Activated T-helper 1 cell treated with anti-CD3 and anti-CD28 coated beads, Interleukin-12 subunit alpha, Interleukin-12 subunit beta, Interleukin-2, Interleukin-4 antibody, amounts not matched to agents 30 ng/mL and 10 ng/mL and 1 ng/mL, durations not matched to agents 14 hours and 24 hours and 36 hours (primary cell): ENCODE measurements at places on chromosomes 4 and X.
A peak's percentile ranks its signal among the peaks of the same experiment; 100 is the strongest.

DNA sequence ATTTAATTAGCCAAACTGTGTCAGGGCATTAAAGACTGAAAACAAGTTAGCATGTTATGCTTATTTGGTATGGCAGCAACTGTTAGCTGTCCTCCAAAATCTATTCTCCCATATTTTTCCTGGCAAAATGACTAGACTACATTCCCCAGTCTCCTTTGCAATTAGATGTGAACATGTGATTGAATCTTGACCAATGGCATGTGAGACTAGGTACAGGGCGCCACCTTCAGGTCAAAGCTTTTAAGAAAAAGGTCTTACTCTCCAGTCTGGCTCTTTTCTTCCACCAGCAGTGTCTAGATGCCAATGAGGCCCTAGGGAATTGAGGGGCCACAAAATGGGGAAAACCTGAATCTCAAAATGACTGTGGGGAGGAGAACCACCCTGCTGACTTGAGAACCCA lies 408.2 kb downstream of the SMARCA1 start:
- DNase-seq: no peak
- no peaks in the 10 kb centered on the region for H3K27me3 ChIP-seq
- no peaks in the 10 kb centered on the region for H3K36me3 ChIP-seq
- no peak overlapping the region for H3K27ac ChIP-seq
- no peaks in the 10 kb centered on the region for H3K4me1 ChIP-seq
- H3K4me3 ChIP-seq: no peak overlapping the region

DNA sequence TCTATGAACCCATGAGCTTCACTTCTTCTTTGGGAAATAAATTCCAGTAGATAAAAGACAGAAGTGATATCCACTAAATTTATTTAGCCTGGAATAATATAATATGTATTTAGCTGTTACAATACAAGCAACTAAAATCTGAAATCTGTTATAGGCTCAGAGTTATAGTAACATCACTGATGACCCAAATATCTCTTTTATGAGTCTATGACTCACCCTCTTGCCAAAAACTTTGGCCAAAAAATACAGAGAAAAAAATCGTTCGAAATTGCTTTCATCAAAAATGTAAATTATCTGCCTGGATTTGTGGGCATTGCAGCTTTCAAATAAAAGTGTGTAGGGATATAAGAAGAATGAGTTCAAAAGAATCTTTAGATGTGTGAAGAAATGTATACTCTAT lies 89.4 kb upstream of the DKK2 start:
- H3K4me3 ChIP-seq: no peak overlapping the region
- H3K36me3 ChIP-seq: no peaks in the 10 kb centered on the region
- H3K27ac ChIP-seq: no peak overlapping the region

- H3K36me3 ChIP-seq: no peaks in the 10 kb centered on the region
- H3K27ac ChIP-seq: no peak overlapping the region
- no peak for DNase-seq
- no peaks in the 10 kb centered on the region for H3K4me1 ChIP-seq
Observed at GRCh38 chr4:147539959-147540358, 59.1 kb downstream of the EDNRA start.

DNA sequence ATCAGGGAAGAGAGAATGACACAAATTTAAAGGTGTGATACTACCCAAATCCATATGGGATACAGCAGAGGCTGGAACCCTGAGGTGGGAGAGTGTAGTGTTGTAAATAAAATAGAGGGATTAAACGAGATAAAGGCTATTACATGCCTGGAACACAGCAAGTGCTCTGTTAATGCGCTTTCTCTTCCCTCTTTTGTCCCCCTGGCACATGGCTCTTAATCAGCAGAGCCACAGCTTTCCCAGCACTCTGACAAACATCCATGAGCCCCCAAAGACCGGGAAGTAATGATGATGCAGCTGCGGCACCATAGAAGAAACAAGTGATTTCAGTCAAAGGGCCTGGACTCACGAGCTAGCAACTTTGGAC lies 85.9 kb downstream of the RASL11B start:
- peaks cover 4% of the 10 kb centered on the region for H3K27me3 ChIP-seq
- no peaks in the 10 kb centered on the region for H3K4me1 ChIP-seq
- no peaks in the 10 kb centered on the region for H3K36me3 ChIP-seq
- H3K4me3 ChIP-seq: no peak overlapping the region
- DNase-seq: no peak

DNA sequence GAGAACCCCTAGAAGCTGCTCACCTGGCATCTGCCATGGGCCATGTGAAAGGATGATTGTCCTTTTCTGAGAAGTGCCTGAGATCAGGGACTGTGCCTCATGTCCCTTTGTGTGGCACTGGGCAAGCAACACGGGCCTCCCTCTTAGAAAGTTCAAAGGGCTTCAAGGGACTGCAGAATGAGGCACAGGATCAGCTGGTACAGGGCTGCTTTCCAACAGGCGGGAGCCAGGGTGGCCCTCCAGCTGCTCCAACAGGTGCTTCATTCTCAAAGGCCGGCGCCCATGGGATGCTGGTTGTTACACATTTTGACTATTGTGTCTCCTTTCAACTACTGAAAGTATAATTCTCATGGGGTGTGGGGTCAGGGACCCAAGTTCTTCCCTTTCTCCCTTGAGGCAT lies 114.7 kb downstream of the ENPP6 start:
- no peaks in the 10 kb centered on the region for H3K27me3 ChIP-seq
- DNase-seq: no peak
- no peaks in the 10 kb centered on the region for H3K36me3 ChIP-seq

DNA sequence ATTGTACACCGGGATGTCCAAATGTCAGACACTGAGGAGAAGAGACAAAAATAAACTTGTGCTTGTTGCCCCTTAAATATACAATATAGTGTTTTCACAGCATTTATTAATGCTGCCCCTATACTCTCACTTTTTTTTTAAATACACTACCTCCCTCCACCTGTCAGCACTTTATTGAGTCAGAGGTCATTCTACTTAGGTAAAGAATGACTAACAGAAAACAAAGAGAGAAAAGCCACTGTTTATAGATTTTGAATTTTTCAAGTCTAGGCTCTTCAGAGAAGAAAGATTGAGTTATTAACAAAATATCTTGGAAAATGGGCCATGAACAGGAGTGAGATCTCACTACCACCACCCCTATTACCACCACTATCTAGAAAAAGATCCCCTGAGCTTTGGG lies 58.1 kb downstream of the NIPAL1 start:
- H3K4me1 ChIP-seq: peaks cover 4% of the 10 kb centered on the region
- no peak for DNase-seq
- no peak overlapping the region for H3K27ac ChIP-seq
- no peak overlapping the region for H3K4me3 ChIP-seq
- H3K27me3 ChIP-seq: no peaks in the 10 kb centered on the region

DNA sequence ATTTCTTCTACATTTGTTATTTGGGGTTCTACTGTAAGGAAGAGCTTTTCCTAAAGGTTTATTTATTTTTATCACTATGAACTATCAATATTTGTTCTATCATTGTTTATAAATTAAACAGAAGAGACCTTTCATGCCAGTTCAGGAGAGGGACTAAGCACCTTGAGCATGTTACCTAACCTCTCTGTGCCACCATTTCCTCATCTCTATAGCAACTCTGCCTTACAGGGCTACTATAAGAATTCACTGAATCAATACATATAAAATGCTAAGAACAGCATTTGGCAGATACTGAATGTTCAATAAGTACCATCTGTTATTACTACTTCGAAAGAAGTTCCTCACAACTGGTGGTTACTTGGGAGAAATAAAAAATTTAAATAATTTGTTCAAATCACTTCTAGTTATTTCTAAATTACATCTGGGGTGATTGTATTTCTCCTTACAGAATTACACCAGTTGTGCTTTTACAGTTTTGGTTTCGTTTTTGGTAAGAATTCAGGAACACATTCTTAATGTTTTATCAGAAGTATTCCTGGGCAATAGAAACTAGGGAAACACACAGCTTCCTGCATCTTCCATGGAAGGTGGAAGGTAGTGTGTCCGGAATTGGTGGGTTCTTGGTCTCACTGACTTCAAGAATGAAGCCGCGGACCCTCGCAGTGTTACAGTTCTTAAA lies 32.9 kb downstream of the EREG start:
- H3K4me3 ChIP-seq: peak overlapping the region; percentile 89
- peak overlapping the region; percentile 83 for H3K27ac ChIP-seq
- H3K4me1 ChIP-seq: peaks cover 8% of the 10 kb centered on the region
- H3K36me3 ChIP-seq: no peaks in the 10 kb centered on the region

GRCh38 chr4:123517971-123518370 lies 121.4 kb downstream of the SPRY1 start:
- no peak overlapping the region for H3K4me3 ChIP-seq
- H3K27me3 ChIP-seq: peaks cover 27% of the 10 kb centered on the region
- H3K27ac ChIP-seq: no peak overlapping the region
- no peaks in the 10 kb centered on the region for H3K4me1 ChIP-seq

GRCh38 chr4:96483308-96484030 lies 643.6 kb downstream of the PDHA2 start:
- no peak overlapping the region for H3K4me3 ChIP-seq
- H3K27me3 ChIP-seq: peaks cover 1% of the 10 kb centered on the region
- no peak for DNase-seq
- no peaks in the 10 kb centered on the region for H3K36me3 ChIP-seq
- no peak overlapping the region for H3K27ac ChIP-seq

- DNase-seq: no peak
- H3K4me1 ChIP-seq: no peaks in the 10 kb centered on the region
- no peaks in the 10 kb centered on the region for H3K27me3 ChIP-seq
- peaks cover 20% of the 10 kb centered on the region for H3K36me3 ChIP-seq
- no peak overlapping the region for H3K27ac ChIP-seq
- no peak overlapping the region for H3K4me3 ChIP-seq
Observed at GRCh38 chrX:18917831-18918230, 66.1 kb downstream of the PHKA2 start.

DNA sequence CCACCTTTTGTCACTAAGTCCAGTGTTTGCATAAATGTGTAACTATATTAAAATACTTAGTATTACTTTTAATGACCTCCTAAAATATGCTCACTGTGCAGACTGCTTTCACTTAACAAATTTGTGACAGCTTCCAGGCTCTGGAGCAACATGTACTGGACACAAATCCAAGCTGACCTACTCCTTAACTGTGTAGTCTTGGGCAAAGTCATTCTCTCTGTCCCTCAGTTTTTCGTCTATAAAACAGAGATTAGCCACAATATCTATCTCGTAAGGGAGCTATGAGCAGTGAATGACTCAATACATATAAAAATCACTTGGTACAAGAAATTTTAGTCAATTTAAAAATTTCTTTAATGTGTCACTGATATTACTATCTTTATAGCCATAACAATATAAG lies 20.4 kb upstream of the RAB40A start:
- DNase-seq: no peak
- no peaks in the 10 kb centered on the region for H3K27me3 ChIP-seq
- no peaks in the 10 kb centered on the region for H3K36me3 ChIP-seq
- H3K4me3 ChIP-seq: no peak overlapping the region
- no peaks in the 10 kb centered on the region for H3K4me1 ChIP-seq
- no peak overlapping the region for H3K27ac ChIP-seq
